ENCODE measurements at places on chromosomes 1 and 21.

- DNase-seq, result no peak
Observed at GRCh38 chr1:205576011-205576410, 55.8 kb downstream of the ELK4 start.

DNA sequence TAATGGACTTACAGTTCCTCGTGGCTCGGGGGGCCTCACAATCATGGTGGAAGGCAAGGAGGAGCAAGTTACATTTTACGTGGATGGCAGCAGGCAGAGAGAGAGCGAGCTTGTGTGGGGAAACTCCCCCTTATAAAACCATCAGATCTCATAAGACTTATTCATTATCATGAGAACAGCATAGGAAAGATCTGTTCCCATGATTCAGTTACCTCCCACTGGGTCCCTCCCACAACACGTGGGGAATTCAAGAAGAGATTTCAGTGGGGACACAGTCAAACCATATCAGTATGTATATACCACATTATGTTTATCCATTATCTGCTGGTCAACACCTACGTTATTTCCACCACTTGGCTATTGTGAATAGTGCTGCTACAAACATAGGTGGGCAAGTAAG lies 352.3 kb upstream of the B3GALT2 start:
- DNase-seq, result no peak

- no peak for DNase-seq
Observed at GRCh38 chr1:166999075-166999474, 10.0 kb downstream of the MAEL start.

- no peak for DNase-seq
Observed at GRCh38 chr1:245213066-245213831, 58.5 kb downstream of the KIF26B start.

- DNase-seq, result peak; percentile 42
Observed at GRCh38 chr1:27601771-27602461, 2.0 kb downstream of the AHDC1 start.

- no peak for DNase-seq
Observed at GRCh38 chr1:101260556-101261350, 23.9 kb downstream of the S1PR1 start.

GRCh38 chr21:17612023-17612564 lies 607 bp downstream of the BTG3 start:
- peak; percentile 45 for DNase-seq

- peak; percentile 41 for DNase-seq
Observed at GRCh38 chr1:168689726-168690602, 39.0 kb downstream of the DPT start.

GRCh38 chr1:55280731-55281130 lies 65.6 kb upstream of the USP24 start:
- no peak for DNase-seq

- DNase-seq, result peak; percentile 91
Observed at GRCh38 chr1:31955917-31956736, 18.0 kb upstream of the PTP4A2 start.

GRCh38 chr1:163240705-163241104 lies 38.0 kb upstream of the RGS5 start:
- DNase-seq, result peak; percentile 18

GRCh38 chr21:29367335-29367734 lies 68.6 kb downstream of the BACH1 start:
- no peak for DNase-seq

- DNase-seq, result no peak
Observed at GRCh38 chr1:248802454-248802853, 23.3 kb downstream of the SH3BP5L start.

- DNase-seq, result peak; percentile 22
Observed at GRCh38 chr1:35660581-35661473, 19.5 kb upstream of the PSMB2 start.

DNA sequence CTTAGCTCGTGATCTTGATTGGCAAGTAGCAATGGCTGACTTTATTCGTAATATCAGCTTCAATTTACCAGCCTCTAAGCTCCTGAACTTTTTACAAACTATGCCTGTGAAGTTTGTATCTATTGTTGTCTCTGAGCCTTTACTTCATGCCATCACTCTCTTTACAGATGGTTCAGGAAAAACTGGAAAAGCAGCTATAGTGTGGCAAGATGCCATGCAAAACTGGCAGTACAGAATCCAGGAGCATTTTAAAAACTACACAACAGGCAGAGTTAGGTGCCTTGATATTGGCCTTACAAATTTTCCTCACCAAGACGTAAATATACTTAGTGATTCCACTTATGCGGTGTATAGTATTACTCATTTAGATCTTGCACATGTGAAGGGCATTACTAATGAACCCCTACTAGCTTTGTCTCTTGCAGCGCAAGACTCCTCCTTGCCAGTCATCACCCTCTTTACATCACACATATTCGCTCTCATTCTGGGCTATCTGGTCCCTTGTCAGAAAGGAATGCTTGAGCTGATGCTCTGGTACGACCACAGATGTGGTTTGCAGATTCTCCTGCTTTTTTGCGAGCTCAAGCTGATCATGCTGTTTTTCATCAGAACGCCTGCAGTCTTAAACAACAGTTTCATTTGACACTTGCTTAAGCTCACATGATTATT lies 36.3 kb downstream of the CLCA1 start:
- no peak for DNase-seq

- no peak for DNase-seq
Observed at GRCh38 chr1:84436876-84437655, 38.8 kb downstream of the DNASE2B start.

- no peak for DNase-seq
Observed at GRCh38 chr1:97660431-97661105, 260.3 kb downstream of the DPYD start.

DNA sequence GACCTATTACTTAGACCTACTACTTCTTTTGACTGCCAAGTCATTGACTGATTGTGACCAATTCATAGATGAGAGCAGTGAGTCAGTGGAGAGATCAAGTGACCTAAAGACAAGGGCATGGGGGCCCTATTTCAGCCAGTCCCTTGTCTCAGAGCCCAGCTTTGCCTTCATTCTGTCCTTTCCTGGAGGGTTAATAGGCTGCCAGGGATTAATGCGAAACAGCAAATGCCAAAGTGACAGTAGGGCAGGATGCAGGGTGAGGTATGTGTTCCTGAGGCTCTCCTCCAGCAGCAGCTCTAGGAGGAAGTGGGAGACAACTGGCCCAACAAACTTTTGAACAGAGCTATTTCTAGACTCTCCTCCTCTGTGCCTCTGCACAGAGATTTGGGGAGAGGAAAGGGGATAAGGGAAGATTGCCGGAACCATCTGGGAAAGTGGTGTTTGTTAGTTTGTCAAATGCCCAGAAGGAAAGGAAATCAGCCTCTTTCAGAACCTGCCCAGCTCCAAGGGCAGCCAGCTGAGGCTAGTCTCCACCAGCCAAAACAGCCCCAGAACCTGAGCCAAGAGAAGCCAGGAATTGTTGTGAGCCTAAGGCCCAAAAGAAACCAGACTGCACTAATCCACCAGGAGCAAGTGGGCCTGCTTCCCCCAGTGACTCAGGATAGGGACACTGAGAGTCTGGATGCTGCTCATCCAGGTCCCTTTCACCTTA lies 4.9 kb upstream of the S100A3 start:
- DNase-seq, result no peak

DNA sequence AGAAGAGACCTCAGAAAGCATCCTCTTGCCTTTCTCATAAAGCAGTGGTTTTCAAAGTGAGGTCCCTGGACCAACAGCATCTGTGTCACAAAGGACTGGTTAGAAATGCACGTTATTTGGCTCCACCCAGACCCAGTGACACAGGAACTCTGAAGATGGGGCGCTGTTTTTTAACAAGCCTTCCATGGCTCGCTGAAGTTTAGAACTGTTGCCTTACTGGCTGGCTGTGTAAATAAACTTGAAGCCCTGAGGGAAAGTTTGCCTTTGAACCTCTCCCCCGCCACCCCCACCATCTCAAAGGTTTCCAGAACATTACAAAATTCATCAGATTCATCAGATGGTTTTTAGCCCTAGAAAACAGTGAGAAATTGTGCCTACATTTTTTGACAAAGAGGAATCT lies 21.8 kb upstream of the IKBKE start:
- no peak for DNase-seq

DNA sequence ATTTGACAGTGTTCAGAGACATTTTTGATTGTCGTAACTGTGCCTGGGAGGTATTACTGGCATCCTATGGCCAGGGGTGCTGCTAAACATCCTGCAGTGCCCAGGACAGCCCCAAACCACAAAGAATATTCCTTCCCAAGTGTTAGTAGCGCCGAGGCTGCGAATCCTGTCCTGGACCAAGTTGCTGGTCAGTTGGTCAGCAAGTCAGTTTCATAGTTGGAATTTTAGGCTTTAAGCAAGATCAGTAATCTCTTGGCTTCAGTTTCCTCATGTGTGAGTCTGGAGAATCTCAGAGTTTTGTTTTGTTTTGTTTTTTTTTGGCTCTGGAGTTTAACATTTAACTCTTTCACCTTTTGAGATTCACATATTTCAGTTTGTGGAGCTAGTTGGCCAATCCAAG lies 65.0 kb downstream of the MTR start:
- no peak for DNase-seq

GRCh38 chr21:46115441-46116188 lies 17.7 kb downstream of the COL6A2 start:
- DNase-seq, result no peak

DNA sequence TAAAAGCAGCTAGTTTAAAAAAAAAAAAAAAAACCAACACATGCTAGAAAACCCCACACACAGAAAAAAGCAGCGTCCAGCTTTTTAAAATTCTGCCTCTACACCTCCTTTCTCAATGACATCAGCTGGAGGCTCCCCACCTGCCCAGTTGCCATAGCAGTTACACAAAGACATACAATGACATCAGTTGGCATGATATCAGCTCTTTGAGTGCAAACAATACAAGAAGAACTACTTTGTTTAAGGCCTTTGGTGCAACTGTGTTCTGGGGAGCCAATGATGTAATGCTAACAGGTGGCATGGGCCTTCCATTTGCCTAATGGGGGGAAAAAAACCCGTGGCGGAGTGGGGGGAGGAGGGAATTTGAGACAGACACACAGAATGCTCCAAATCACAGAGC lies 32.9 kb downstream of the DUSP10 start:
- no peak for DNase-seq

GRCh38 chr1:228958741-228959140 lies 223.5 kb downstream of the RHOU start:
- DNase-seq, result no peak

- no peak for DNase-seq
Observed at GRCh38 chr21:16509476-16509875, 779.7 kb downstream of the USP25 start.

GRCh38 chr1:92486251-92487077 lies at the start of gene GFI1:
TSS of gene GFI1 (minus strand) at chr1:92486925. CDS start at chr1:92483487, 3,438 bp downstream.
- no peak for DNase-seq

- no peak for DNase-seq
Observed at GRCh38 chr1:53431805-53432565, 27.2 kb upstream of the DMRTB1 start.

DNA sequence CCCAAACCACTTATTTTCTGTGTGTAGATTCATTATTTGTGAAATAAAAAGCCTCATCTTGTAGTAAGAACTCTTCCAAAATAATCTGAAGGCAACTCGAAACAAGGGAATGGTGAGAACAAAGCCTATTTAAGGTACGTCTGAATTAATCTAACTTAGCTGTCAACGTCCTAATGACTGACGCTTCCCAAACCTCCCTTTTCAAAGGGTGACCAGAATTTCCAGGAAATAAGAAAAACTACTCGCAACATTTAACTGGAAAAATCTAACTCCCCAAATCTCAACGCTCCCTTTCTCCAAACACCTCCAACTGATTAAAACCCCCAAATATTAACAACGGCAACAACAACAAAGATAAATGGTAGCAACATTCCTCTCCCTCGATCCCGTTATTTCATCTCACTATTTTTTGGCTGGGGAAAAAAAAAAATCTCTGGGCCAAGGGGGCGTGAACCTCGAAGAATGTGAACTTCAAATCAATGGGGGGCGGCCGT lies 693 bp downstream of the SRSF10 start:
- DNase-seq, result no peak

DNA sequence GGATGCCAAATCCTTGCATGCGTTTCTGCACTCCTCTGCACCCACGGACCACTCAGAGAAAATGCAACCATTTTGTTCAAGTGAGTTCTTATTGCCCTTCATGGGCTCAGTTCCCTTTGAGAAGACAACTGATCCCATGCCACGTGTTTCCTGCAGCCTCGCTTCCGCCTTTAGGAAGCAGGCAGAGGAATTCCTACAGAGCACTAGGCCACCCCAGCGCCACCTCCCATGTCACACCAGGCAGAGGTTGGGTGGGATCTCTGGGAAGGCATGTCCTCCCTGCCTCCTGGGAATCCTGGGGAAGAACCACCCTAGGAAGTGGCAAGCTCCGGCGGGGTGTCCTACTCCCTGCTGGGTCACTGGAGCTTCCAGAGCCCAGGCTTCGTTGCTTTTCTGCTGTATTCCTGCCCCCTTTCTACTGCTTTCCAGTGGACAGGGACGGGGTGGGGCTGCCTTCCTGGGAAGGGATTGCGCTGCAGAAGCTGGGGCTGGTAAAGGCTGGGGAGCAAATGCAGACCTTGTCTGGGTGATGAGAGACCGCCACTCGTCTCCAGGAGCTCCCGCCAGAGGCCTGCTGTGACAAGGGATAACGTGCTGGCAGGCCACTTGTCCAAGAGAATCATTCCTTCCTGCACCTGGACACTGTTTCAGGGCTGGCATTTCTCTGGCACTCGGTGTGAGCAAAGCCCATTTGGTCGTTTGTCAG lies 478.2 kb upstream of the VAMP3 start:
- no peak for DNase-seq

DNA sequence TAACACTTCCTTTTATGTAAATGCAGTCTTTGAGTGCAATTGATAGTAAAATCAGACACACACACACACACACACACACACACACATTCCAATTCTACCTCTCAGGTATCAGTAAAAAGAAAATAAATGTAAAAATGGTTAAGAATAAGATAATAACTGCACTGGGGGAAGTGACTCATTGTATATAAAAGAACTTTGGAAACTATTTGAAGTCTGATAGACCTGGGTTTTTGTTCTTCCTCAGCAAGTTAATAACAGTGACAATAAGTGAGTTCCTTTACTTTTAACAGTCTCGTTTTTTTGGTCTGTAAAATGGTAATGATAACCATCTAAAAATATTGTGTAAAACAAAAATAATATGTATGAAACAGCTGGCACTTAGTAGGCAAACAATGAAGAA lies 1815.0 kb downstream of the MRPL39 start:
- DNase-seq, result no peak

GRCh38 chr1:20936621-20937020 lies 149.5 kb upstream of the HP1BP3 start:
- no peak for DNase-seq

GRCh38 chr1:221478050-221478949 lies 263.6 kb downstream of the DUSP10 start:
- DNase-seq, result peak; percentile 89

Measured in RWPE1 (cell line).